ENCODE measurements at places on chromosomes 2 and 18.

GRCh38 chr2:240739797-240740196, 48.1 kb downstream of the AQP12A start:
- no peak for DNase-seq

- no peak for DNase-seq
These were observed at the start of gene PIEZO2 for GRCh38 chr18:11149441-11150270. Gene PIEZO2 (minus strand): TSS chr18:11149569. CDS start chr18:11148588, 981 bp downstream.

DNA sequence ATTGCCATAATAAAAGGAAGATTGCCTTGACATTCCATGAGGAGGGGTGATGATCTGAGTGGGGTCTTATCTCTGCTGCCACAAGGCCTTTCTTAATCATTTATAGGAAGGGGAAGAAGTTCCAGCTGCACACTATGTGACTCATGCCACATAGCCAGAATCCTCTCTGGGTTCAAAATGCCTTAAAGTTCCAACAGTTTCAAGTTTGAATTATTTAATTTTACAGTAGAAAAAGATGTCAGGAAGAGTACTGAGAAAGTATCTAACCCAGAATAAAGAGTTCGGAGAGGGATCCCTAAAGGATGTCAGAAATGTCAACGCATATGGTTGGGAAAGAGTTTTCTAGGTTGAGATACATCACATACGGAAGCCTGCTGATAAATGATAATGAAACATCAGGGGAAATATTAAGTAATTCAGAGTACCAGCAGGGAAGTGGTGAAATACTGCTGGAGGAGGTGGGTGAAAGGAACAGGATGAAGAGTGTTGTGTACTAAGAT, 999.9 kb downstream of the TSN start:
- DNase-seq, result no peak

DNA sequence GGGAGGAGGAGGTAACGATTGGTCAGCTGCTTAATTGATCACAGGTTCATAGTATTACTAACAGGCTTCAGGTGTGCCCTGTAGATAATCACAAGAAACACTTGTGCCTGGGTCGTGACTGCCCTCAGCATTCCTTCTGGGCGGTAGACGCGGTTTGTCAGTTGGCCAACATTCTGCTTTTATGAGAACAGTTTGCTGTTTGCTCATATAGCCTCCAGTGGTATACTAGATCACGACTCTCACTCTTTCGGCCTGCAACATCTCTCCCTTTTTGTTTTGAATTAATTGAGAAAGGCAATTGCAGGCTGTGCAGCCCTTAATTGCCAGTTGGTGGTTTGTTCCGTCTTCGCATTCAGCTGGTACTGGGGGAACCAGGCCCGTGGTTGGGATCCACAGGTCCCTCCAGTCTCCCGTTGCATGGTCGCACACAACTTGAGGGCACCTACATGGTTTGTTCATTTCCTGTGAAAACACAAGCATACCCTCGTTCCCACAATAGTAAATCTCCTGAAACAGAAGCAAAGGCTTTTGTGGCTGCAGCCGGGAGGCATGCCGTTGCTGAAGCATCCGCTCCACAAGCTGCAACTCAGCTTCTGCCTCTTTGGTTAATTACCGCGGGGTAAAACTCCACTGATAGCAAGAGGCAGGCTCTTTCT, 30.3 kb upstream of the GPR17 start:
- DNase-seq, result no peak

DNA sequence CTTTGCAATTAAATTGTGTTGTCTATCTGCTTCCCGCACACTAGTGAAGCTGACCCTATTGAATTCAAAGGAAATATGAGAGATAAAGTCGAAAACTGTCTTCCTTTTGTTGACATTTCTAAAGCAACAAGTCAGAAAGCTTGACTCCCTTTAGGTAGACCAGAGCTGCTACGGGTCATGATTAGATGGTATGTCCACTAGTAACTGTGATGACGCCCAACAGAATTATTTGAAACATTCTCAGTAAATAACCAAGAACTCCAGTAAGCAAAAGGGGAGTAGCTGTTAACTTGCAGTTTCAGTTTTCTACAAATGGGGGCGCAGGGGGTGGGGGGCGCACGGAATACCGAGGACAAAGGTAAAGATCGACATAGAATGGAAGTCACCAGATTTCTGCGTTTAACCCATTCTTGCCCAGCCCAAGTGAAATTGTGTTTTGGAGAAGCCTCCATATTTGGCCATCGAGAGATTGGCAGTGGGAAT, 56.4 kb downstream of the CRIM1 start:
- no peak for DNase-seq

- no peak for DNase-seq
These were observed 124.1 kb downstream of the METTL8 start for GRCh38 chr2:171309455-171310286.

DNA sequence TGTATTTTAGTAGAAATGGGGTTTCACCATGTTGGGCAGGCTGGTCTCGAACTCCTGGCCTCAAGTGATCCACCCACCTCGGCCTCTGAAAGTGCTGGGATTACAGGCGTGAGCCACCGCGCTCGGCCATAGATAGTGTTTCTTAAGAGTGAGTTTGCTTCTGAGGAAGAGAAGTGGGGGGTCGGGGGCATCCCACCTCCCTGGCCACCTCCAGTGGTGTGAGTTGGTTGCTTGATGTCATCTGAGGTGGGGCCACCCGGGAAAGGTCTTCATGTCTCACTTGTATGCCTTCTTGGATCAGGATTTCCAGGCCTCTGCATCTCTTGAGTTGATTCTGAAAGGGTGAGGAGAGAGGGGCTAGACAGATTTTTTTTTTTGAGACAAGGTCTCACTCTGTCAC, 57.1 kb downstream of the AGAP1 start:
- DNase-seq, result no peak

DNA sequence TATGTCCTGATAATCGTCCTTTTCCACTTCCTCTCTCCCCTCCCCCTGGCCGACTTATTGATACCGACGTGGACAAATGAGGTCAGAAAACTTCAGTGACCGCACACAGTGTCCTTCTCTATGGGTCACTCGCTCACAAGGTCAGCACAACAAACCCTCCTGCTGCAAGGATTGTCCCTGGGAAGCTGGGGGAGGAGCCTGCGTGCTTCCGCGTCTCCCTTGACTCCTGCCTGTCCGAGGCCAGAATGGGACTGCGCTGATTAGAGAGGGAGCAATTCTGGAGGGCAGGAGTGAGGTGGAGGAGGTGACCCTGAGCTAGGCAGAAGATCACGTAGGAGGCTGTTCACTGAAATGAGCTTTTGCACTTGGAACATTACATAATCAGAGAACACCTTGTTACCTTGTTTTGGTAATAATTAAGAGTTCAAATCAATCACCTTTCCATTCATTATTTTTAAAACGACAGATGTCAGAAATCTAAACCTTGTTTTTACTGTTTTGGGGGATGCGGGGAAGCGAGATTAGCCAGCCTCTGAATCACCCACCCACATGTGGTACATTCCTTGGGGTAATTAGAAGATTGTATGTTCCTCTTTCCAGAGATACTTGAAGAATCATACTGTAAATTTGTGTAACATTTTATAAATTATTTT, 70.6 kb downstream of the CTAGE1 start:
- DNase-seq, result no peak

DNA sequence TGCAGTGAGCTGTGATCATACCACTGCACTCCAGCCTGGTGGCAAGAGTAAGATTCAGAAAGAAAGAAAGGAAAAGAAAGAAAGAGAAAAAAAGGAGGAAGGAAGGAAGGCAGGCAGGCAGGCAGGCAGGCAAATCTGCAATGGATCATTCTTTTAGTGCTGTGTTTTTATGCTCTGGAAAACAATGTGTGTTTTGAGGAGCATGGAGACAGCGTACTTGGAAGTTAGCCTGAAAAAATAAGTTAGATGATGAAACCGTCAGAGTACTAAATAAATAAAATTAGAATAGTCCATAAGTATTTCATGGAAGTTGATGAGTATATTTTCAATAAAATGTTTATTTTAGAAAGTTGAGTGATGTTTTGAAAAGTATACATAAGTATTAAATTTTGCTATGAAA, 366.4 kb upstream of the CDH20 start:
- DNase-seq, result no peak

- DNase-seq, result no peak
These were observed 6.8 kb downstream of the MBD2 start for GRCh38 chr18:54217624-54218023.

DNA sequence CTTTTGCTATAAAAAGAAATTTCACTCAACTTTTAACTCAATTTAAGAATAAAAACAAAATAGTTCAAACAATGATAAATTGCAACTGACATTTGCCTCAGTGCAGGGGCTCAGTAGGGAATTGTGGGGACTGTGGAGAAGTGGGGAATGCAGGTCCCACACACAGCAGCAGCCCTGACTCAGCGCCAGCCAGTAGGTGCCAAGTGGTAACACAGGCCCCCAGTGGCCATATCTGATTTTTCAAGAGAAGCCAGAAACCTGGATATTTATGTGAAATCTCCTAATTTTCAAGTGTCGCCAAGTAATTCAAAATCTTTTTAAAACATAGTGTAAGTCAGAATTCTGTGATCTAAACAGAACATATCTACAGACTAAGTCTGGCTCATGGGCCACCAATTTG, 186.3 kb downstream of the EN1 start:
- no peak for DNase-seq

- DNase-seq, result no peak
These were observed 232.7 kb upstream of the UBE2E3 start for GRCh38 chr2:180747728-180748127.

DNA sequence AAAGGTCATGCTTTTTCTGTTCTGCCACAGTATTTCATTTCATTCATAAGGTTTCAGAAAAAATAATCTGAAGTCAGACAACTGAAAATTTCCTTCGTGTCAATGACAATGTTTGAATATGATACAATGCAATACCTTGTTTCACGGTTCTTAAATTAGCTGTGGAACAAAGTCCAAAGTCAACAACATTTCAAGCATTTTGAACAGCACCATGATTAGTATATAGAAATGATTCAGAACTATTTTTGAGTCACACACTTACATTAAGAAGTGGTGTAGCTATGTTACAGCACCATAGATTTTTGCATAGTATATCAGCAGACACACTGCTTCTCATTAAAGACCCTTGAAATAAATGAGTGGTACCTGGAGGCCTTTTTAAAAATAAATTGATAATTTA, 178.3 kb upstream of the DSEL start:
- no peak for DNase-seq

GRCh38 chr18:42401131-42401673, 446.2 kb downstream of the PIK3C3 start:
- DNase-seq, result no peak

DNA sequence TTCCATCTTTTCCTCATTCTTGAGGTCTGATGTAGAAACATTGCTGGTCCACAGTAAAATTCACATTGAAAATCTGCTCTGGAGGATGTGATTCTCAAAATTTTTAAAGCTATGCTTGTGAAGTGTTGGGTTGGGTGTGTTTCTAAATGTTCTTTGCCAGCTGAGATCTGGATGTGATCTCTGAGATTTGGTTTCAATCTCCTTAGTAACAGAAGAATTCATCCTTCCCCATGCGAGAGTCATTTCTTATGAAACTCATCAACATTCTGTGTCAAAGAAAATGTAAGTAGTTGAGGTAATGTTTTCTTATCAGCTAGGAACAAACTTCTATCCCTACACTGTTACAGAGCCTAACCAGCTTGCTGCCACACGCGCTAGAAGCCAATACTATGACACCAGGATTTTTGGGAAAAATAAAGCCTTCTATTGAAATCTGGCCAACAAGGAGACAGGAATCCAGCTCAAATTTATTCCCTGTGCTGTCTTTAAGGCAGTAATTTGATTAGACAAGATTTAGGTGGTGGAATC, 134.9 kb downstream of the PTH2R start:
- DNase-seq, result no peak

- no peak for DNase-seq
These were observed 161.4 kb upstream of the KLHL14 start for GRCh38 chr18:32934201-32934600.

DNA sequence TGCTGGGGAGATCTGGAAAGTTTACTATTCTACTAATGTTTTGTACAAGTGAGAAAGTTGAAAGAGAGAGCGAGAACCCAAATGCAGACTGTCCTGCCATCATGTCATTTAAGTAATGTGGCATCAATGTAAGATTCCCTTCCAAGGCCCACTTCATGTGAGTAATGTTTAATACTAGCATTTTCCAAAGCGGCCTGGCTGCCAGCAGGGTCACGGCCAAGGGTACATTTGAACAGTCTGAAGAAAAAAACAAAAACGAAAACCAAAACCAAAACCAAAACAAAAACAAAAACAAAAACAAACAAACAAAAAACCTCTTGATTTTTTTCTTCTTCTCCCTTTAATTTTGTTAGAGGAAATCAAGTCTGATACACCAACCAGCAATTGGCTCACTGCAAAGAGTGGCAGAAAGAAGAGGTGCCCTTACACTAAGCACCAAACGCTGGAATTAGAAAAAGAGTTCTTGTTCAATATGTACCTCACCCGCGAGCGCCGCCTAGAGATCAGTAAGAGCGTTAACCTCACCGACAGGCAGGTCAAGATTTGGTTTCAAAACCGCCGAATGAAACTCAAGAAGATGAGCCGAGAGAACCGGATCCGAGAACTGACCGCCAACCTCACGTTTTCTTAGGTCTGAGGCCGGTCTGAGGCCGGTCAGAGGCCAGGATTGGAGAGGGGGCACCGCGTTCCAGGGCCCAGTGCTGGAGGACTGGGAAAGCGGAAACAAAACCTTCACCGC, 2.2 kb downstream of the HOXD10 start:
- DNase-seq, result peak; percentile 15

GRCh38 chr2:219209236-219210195, 2.9 kb downstream of the ZFAND2B start:
- DNase-seq, result no peak

DNA sequence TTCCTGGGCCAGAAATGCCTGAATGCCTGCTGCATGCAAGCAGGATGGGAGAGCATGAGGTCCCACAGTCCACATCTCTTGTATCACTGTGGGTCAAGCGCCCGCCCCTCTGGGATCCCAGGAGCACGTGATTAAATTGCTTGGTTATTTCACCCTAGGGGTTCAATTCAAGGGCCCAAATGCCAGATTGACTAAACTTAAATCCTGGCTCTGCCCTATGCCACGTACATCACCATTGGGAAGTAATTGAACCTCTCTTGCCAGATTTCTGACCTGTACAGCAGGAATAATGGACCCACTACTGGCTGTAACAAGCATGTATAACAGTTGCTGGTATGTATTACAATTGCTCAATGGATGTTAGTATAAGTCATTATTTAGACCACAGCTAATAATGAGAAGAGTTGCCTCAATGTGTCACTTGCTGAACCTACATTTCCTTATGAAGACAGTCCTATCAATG, 19.9 kb downstream of the FHL2 start:
- DNase-seq, result no peak

DNA sequence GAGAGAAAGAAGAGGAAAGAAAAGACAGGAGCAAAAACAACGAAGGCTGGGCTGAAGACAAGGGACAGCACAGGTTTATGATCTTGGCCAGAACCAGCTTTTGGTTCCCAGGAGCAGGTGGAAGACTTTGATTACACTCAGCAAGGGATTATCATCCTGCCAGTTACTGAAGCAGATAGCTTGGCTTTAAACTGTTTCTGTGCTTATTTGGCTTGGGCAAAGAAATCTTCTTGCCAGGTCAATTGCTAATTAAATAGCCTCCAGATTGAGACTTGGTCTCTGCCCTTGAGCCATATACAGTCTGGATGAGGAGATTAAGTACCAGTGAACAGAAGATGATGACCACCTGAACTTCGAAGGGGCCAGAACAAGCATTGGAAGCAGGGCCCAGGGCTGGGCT, 22.3 kb upstream of the GRP start:
- DNase-seq, result no peak

Measured in NCI-H748 treated with DMSO at 0.1 percent for 48 hours (cell line).